ENCODE measurements at places on chromosomes 16 and 17.

DNA sequence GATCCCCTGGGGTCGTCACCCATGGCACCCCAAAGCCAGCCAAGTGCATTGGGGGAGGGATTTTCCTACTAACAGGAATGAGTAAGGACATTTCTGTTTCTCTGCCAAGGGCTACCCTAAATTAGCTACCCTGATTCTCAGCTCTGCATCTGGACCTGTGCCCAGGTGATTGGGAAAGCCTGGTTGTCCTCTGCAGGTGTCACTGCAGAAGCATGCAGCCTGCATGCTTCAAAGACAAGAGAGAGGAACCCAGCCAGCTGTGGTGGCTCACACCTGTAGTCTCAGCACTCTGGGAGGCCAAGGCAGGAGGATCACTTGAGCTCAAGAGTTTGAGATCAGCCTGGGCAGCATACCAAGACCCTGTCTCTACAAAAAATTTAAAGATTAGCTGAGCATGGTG lies 19.6 kb downstream of the BEAN1 start:
- no peak for DNase-seq

GRCh38 chr16:90000733-90001427 lies 18.4 kb downstream of the DBNDD1 start:
- no peak for DNase-seq

DNA sequence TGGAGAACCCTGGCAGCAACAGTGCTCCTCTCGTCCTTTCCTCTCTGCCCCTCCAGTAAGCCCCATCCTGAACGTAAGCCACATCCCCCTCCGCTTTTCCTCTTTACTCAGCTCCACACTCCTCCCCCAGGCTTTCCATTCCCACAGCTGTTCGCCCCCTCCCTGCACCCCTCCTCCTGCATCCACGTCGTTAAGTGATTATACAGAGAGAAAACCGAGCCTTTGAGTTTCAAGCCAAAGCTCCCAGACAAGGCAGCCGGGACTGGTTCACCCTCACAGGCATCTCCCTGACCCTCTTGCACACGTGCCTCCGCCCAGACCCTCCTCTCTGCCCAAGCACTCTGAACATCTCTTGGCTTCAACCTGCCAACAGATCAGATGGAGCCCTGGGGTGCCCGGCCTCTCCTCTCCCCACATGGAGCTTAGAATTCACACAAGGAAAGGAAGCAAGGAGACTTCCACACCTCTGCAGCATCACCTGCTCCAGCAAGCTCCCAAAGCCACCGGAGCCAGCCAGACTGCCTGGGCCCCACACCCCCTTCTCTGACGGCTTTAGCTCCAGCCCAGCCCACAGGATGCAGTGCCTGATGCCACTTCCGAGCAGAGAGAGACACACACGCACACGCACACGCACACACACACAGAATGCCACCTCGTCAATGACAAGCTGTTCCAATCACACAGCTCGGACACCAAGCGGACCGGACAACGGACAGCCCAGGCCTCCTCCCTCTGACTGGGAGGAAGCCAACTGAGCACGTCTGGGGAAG lies 99.9 kb upstream of the CCL2 start:
- DNase-seq = no peak

DNA sequence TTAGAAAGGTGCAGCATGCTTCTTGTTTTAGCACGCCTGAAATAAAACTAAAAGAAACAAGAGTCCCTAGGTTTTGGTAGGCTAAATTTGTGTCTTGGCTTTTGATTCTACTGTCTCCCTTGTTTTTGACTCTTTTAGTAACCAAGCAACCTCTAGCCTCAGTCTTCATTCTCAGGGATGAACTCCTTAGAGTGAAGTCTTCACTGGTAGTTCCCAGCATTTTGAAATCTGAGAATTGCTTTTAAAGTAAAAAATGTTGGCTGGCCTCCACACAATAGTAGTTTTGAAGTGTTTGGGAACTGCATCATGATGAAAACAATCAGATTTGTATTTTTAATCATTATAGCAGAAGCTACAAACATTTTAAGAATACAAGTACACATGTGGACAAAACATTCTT lies 6.1 kb upstream of the CDR2 start:
- DNase-seq = no peak

DNA sequence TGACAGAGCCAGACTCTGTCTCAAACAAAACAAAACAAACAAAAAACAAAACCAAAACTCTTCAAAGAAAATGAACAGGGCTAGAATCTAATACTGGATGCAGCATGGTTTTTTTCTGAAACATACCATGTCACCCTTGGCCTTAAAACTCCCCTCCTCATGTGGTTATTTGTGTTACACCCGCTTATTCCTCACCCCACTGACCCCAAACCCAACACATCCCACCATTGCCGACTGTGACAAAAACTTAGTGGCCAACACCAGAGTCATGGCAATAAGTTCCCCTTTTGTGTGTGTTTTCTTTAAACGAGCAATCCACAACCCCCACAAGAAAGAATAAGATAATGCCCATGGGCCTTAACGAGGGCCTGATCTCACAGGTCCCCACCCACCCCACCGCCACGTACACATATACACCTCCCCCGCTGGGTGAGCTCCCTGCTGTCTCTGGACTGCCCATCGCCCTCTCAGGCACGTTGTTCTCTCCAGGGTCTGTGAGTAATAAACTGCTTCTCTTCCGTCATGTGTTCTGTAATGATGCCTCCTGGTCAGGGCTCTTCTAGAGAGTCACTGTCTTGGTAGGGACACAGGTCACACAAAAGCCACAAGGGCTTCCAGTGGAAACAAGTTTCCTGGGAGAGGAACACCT lies 16.8 kb upstream of the ENGASE start:
- no peak for DNase-seq

GRCh38 chr17:19334331-19334730 lies 28.2 kb downstream of the B9D1 start:
- no peak for DNase-seq

DNA sequence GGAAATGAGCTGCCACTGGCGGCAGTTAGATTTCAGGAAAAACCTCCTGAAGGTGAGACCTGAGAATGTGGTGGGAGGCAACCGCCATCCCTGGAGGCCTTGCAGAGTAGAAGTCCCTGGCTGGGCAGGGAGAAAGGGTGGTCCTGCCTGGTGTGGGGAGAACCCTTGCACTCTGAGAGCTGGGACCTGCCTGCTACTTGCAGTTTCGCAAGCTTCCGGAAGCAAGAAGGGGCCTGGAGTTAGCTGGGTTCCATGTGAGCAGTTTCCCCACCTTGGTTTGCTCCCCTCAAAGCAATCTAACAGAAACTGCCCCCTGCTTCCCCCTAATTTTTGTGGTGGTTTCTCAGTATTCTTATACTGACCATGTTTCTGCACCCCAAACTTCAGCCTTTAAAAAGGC lies 6.5 kb downstream of the ZNF629 start:
- no peak for DNase-seq

DNA sequence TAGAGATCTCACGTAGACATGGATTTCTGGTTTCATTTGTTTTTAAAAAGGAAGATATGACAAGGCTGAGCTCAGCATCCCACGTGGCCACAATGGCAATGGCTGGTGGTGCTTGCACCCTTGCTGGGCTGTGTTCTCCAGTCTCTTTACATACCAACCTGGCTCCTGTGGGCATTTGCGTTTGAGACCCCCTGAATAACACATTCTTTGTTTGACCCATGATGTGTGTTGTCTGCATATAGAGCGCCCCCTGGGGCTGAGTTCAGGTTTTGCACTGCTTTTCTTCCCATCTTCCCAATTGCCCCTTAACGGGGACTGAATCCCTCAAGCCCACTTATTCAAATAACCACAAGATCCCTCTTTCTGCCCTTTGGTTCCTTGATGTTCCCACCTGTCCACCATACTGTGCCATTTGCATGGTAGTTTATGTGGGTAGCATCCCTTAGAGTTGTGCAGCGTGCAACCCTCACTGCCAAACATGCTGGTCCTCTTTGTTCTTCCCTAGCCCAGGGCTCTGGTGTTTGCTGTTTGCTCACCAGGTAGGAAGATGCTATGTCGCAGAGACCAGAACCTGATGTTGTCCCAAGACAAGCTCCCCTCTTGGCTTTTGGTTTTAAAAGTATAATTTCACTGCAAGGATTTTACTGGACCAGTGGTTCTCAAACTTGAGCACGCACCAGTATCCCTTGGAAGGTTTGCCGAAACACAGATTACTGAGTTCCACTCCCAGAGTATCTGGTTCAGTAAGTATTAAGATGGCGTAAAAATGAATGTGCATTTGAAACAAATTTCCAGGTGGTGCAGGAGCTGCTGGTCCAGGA lies 38.5 kb upstream of the NKD1 start:
- DNase-seq = peak; percentile 20

DNA sequence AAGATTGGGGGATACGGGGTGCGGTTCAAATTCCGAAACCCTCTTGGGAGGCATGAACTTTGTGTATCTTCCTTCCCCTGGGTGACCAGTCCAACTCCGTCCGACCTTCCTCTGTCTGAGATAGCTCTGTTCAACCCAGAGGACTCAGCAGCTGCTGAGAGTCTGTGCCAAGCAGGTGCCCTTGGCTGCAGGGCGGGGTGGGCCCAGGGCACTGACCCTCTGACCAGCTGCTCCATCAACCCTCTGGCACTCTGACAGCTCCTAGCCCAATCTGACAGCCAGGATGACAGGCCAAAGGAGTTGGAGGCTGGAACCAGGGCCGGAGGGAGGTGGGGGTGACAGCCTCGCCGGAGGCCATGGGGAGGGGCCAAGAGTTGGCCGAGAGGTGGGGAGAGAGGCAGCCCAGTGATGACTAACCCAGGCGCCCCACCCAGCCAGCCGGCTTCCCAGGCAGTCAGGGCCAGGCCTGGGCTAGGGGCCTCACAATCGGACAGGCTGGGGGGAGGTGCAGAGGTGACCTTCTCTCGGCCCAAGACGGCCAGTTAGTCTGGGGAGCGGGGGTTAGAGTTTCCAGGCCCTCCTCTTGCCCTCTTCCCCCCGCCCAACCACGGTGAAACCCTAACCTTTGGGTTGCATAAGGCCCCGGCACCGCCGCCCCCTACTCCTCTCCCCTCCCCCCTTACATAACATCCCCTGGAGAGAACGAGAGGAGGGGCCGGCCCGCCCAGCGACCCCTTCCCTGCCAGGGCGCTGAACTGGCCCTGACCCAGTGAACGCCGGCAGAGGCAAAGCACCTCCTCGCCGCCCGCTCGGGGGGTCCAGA lies 5.0 kb upstream of the TLCD2 start:
- DNase-seq = no peak

GRCh38 chr16:47713225-47713595 lies 252.1 kb downstream of the PHKB start:
- DNase-seq = no peak

- no peak for DNase-seq
Observed at GRCh38 chr17:36899250-36900159, 37.8 kb upstream of the LHX1 start.

GRCh38 chr17:48385319-48385718 lies 44.7 kb downstream of the SKAP1 start:
- DNase-seq = no peak

DNA sequence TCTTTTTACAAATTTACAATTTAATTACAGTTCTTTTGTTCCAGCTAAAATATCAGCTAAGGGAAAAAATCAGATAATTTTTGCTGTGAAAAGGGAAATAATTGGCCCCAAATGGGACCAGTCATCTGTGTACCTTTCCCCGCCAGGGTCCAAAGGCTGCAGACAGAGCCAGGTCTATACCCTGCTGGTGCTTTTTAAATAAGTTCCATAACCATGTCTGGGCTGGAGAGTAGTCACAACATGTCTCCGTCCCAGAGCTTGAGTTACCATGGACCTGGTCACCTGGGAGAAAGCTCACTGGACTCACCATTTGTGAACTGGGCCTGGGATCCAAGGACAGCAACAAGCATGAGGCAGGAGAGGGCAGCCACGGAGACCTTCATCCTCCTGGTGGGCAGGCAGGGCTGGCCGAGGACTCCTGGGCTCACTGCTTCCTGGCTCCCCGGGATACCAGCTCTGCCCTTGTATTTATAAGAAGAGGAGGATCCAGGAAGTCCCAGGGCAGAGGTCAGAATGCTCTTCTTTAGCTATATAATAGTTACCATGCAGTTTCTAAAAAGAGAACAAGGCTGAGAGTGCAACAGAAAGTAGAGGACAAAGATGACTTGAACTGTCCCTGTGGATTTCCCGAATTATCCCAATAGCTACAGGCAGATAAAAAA lies at the start of gene CCL15:
Gene CCL15, minus strand, starts transcription at position 444 of the 662 bp plus-strand sequence. Its CDS starts 61 bp downstream, at position 383.
- DNase-seq = no peak

DNA sequence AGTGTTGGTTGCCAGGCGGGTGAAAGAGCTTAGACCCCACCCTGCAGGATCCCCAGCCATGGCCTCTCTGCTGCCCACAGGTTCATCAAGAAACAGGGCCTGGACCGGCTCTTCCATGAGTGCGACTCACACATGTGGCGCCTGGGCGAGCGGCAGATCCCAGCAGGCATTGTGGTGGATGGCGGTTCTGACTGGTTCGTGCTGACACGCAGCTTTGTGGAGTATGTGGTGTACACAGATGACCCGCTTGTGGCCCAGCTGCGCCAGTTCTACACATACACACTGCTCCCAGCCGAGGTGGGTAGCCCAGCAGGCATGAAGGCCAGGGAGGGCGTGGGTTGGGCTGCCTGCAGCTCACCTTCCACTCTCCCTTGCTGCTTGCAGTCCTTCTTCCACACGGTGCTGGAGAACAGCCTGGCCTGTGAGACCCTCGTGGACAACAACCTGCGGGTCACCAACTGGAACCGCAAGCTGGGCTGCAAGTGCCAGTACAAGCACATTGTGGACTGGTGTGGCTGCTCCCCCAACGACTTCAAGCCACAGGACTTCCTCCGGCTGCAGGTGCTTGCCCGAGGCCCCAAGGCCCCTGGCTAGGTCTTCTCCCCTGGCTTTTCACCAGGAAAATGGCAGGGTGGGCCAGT lies 9.9 kb downstream of the XYLT2 start:
- no peak for DNase-seq

GRCh38 chr17:41615454-41615853 lies 2.9 kb upstream of the KRT16 start:
- DNase-seq = no peak

DNA sequence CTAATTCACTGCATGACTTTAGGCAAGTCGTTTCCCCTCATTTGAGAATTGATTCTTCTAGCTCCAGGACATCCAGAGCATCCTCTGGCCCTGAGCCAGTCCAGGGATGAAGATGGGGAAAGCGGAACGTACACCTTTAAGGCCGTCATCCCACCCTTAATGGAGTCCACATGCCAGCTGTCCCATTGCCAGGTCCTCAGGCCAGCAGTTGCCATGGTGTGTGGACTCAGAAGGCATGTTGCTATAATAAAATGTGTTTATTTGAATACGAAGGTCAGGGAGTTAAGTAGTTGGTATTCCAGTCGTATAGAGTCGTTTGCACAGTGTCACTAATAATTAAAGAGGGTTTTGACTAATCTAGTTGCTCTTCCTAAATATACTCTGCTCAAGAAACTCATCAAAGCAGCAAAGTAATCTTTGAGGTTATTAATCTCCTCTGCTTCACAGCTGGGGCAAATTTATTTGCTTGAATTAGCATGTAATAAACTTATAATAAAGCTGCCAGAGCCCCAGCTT lies 30.4 kb downstream of the CCDC182 start:
- DNase-seq = no peak

All from activated T-cell treated with anti-CD3 and anti-CD28 coated beads for 1 hour (primary cell).